ENCODE measurements at places on chromosomes 11 and 22.

GRCh38 chr11:77071671-77072605 lies 5.2 kb downstream of the CAPN5 start:
- DNase-seq, result no peak

DNA sequence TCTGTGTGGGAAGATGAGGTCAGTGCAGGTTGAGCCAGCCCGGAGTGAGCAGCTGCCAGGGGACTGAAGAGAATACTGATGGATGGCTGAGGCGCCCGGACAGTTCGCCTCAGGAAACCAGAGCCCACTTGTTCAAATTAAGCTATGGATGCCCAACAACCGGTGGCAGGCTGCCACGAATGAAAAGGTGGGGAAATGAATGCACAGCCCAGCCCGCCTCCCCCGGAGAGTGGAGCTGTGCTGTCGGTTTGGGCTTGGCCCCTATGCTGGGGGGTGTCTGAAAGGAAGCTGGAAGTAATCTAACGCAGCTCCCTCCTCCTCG lies 21.9 kb downstream of the HSPA8 start:
- peak; percentile 40 for DNase-seq

DNA sequence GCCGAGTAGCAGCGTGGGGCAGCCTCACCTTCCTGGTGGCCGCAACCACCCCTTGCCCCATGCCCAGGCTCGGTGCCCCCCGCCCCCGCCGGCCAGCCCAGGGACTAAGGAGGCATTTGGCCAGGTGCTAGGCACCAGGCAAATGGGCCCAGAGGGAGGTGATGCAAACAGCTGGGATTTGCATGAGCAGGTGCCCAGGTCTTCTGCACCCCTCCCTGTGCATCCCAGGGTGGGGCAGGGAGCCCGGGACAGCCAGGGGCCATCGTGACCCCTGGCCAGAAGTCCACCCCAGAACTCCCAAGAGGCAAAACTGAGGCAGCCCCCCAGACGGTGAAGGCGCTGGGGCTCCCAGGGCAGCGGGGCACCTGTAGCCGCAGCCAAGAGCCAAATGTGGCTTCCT lies 18.1 kb downstream of the TRPM5 start:
- no peak for DNase-seq

GRCh38 chr11:47523490-47524225 lies 29.3 kb downstream of the CELF1 start:
- DNase-seq, result no peak

DNA sequence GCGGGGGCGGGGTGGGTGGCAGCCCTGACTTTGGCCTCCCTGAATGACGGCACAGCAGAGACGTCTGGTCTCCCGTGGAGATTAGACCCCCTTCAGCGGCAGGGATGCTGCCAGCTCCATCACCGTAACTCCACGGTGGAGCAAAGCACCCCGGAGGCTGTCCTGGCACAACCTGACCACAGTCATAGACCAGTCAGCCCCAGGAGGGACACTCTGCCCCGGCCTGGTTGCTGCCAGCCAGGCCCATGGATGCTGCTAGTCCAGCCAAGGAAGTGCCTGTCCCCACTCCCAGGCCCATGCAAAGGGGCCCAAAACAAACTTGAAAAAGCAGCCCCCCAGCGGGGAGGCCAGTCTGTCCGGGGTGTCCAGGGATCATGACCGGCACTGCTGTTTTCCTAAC lies 11.5 kb upstream of the ANO1 start:
- DNase-seq, result no peak

- no peak for DNase-seq
Observed at GRCh38 chr22:40015358-40015976, 20.7 kb downstream of the FAM83F start.

DNA sequence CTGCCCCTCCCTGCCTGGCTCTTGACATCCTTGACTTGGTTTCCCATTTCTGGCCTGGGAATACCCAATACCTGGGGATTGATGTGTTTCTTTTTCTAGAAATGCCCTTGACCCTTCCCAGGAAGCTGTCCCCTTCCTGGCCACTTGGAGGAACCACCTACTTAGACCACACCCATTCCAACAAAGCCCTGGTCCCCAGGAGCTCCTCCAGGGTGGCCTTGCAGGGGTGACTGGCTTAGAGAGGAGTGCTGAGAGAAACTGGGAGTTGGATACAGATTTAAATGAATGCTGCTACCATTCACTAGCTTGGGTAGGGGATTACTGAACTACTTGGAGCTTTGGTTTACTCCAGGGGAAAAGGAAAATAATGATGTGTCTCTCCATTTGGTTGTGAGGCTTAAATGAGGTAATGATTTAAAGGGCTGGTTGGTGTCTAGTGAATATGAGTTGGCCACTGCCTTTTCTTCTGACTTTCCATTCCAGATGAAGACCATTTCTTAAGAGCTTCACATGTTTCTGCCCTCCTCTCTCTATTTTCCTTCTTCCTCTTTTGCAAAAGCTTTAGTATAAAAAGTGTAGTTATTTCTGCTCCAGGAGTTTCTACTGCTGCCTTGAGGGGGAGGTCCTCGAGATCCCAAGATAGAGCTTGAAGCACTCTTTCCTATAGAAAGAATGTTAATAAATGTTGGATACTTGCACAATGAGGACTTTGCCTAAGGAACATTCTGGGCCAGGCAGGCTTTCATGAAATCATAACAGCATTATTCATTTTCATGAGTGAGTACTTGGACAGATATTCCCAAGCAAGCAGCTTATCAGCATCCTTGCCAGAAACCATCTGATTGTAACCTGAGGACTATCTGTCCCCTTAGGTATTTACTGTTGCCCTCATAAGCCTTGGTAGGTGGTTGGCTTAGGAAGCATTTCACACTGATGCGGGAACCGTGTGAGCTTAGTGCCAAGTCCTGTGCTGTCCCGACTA lies 22.4 kb downstream of the PANX1 start:
- no peak for DNase-seq

DNA sequence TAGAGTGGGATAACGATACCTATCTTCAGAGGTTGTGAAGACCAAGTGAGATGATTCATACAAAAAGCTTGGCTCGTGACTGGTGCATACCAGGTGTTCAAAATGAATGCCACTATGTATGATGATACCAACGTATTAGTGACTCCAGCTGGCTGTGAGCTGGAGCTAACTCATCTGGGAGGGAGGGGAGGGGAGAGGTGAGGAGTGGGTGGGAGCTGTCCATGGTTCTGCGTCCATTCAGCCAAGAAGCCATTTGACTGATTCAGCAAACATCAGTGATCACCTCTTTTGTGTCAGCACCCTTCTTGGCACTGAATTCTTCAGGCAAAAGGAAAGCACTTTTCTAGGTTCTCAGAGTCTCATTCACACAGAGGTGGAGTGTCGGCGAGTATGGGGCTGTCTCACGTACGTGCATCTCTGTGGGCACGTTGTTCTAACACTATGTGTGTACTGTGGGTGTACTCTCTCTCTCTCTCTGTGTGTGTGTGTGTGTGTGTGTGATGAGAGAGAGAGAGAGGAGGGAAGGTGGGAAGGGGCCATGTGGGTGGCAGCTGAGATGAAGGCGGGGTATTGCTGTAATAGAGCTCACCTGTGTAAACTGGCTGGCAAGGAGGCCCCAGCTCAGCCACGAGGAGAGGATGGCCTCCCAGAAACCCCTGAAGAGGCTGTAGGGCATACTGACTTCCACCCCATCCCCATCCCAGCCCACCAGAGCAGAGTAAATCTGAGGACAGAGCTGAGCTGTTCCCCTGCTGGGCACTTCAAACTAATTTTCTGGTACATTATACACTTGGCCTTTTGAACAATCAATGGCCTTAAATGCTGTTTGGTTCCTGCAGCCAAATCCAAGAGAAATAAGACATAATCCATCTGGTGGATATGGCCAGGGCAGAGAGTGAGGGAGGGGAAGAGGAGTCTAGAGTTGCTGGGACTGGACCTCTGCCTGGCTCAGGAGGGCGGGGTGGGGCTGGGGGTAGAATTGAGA lies 96.1 kb upstream of the THY1 start:
- peak; percentile 83 for DNase-seq

DNA sequence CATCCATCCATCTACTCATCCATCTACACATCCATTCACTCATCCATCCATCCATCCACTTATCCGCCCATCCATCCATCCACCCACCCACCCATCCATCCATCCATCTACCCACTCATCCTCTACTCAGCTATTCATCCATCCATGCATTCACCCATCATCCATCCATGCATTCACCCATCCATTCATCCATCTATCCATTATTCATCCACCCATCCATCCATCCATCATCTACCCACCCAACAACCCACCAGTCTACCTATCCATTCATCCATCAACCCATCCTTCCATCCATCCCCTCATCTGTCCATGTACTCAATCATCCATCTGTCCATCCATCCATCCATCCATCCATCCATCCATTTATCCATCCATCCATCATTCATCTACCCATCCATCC lies 972.7 kb downstream of the BRD1 start:
- no peak for DNase-seq
